ENCODE measurements at places on chromosomes 4 and X.

DNA sequence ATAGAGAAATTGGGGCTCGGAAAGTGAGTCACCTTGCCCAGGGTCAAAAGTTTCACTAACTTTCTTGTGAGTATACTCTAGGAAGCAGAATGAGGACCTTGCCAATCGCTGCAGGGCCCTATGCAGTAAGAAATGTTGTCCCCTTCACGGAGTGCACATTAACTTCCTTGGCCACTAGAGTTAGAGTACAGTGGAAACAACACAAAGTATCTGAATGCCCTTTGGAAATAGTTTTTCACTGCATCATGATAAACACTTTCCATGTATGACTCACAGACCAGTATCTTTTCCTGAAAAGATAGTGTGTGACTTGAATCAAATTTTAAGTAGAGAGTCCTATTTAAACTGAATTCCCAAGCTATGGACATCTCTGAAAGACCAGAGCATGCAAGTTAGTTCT lies 45.5 kb upstream of the STK26 start:
- no peak for DNase-seq

- no peak for DNase-seq
Observed at GRCh38 chr4:90317785-90318184, 190.6 kb downstream of the CCSER1 start.

DNA sequence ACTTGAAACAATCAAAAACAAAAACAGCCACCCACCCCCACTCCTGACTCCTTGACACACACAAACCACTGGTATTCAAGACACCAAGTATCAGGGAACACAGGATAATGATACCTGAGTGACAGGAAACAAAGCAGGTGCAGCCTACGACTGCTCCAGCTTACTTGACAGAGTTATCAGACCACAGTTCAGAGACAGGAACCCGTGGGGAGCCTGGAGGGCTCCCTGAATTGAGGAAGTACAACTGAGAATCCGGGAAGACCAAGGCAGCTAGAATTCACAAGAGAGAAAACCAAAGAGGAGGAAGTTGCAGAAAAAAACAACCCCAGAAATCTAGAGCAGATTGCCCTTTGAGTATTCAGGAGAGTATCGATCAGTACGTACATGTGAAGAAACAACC lies 20.5 kb downstream of the COMMD8 start:
- peak; percentile 68 for DNase-seq

- DNase-seq: peak; percentile 19
Observed at GRCh38 chr4:84907145-84907544, 59.3 kb downstream of the WDFY3 start.

DNA sequence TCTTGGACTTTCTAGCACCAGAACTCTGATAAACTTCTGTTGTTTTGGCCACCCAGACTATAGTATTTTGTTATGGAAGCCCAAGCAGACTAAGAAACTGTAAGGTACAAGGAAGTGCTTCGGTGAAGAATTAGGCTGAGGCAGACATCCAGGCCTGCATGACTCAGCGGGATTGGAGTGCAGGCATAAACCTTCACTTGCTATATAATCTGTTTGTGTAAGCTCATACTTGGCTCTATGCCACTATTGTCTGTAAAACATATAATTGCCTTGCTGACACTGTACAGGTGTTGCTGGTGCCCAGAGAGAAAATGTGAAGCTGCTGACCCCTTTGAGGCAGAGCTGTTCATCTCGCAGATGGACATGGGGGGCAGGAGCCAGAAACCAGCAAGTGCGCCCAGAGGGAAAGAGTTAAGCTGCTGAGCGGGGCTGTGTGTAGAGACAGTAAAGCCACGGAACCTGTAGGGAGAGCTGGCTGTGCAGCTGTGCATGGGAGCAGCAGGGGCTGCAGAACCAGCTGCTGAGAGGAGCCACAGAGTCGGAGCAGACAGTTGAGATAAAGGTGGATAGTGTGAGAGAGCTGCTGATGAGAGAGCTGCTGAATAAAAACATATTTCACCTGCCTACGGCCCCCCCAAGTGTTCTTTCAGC lies 96.2 kb downstream of the RBM46 start:
- no peak for DNase-seq

GRCh38 chr4:6095897-6096296 lies 77.7 kb upstream of the C4orf50 start:
- DNase-seq: no peak

DNA sequence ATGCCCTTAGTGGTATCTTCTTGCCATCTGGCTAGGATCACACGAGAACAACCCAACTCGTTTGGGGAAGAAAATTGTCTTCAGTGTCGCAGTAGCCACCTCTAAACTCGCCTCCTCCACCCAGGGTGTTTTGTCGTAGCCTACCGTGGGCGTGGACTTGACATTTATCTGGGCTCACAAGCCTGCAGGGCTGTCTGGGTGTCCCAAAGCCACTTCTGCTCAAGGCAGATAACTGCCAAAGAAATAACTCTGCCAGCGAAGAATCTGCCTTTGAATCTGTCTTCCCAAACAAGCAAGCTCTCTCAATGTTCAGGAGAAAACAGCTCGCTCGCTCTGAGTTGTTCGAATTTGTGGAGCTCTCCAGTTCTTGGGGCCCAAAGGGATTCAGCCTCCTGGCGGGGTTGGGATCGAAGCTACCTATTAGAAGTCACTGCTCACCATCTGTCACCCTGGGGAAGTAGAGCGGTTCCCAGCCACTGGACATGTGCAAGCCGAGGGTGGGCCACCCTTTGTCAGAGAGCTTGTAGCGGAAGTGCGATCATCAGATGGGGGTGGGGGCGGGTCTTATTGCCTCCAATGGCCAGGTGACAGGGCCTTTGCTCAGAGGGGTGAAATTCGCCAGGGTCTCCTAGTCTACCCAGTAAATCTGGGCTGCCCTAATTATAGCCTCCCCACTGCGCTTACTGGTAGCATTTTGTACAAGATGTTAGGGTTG lies 14.8 kb downstream of the BLOC1S4 start:
- DNase-seq: no peak

DNA sequence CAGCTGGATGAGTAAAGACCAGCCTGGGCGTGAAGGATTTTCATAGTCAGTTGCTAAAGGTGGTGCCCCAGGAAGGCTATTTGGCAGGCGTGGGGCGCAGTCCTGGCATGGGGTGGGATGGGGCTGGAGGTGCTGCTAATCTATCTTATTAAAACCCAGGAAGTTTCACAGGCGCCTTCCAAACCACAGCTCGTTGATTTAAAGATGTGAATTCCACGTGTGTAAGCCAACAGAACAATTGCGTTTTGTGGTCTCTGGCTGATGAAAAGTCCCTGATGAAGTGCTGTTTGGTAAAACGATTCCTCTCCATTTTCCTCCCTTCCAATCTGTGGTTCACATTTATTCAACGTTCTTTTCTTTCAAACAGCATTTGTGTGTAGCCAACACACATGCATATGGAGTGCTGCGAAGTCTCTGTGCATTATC lies 105.0 kb downstream of the TBL1X start:
- no peak for DNase-seq

DNA sequence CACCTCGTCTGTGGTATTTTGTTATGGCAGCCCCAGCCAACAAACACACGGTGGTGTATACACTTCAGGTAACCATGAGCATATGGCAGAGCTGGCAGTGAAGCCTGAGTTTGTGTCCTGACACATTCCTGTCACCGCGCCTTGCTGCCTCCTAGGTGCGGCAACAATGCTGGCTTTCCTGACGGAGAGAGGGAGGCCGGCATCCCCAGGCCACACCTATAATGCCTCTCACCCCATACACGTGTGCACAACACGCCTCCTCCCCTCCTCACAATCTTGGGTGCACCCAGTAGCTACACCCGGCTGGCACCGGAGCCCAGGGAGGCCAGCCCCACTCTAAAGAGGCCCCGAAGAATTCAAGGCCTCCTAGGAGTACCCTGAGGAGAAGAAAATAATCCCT lies 158.5 kb downstream of the NSUN7 start:
- no peak for DNase-seq

DNA sequence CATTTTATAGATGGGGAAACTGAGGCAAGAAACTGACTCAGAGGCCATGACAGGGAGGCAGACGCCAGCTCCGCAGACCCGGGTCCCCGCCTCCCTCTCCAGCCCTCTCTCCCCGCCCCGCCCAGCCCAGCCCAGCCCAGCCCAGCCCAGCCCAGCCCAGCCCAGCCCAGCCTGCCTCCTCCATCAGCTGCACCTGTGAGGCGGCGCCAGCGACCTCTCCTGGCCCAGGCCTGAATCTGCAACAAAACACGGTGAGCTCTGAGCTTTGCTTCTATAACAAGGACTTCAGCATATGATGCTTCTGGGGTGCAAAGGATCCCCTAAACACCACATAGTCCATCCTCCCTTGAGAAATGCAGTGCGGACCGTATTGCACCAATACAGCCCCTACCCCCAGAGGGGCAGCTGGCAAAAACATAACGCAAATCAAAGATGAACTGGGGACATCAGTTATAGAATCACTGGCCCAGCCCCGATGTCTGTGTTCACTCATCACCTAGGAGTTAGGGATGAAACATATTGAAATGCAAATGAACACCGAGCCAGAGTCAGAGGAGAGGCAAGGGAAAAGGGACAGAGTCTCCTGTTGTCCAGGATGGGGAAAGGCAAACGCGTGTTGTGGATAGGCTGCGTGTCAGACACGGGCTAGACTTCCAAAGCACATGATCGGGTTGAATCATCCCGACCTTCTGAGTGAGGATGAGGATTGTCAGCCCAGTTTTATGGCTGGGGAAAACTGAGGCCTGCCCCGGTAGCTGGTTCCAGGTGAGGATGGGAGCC lies 216.1 kb upstream of the PSAPL1 start:
- DNase-seq: peak; percentile 73

DNA sequence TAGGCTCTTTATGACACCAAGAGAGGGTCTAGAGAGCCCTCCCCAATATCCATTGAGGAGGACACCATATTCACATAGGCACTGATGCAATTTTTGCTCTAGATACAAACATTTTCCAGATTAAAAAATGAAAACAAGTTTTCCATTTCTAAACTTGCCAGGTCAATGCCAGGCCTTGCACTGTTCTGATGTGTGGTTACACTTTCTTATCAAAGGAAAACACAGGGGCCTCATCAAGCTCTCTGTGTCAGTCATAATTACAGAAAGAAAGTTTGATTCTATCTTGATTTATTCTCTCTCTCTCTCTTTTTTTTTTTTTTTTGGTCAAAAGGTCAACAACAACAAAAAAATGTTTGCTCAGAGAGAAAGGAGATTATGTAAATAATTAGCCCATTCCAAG lies 80.2 kb upstream of the ACSL4 start:
- no peak for DNase-seq

- no peak for DNase-seq
Observed at GRCh38 chr4:105329081-105329480, 144.8 kb downstream of the PPA2 start.

- no peak for DNase-seq
Observed at GRCh38 chr4:116529129-116529528, 556.2 kb downstream of the TRAM1L1 start.

DNA sequence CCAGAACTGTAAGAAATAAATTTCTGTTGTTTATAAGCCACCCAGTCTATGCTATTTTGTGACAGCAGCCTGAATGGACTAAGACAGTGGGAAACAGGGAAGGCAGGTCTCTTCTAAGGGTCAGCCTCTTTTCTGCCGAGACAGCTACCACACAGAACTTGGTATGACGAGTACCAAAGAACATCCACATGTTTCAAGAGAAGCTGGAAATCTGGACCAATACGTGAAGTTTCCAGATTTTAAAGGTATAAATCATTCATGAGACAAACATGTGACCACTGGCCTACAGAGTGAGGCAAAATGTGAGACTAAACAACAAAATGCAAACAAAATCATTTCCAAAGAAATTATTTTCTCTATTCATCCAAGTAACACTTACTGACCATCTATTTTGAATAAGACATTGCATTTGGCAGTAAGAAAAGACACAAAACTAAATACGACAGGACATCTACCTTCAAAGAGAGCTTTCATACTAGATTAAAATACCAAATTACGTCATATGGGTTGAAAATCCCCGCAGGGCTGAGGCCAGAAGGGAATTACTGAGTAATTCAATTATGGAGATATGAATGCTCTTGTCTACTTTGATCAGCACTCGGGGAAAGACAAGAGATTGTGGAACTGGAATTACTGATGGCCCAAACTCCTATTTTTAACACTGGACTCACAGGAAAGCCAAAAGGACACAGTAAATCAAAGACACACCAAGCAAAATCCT lies 7.2 kb downstream of the SCARB2 start:
- no peak for DNase-seq

- DNase-seq: no peak
Observed at GRCh38 chrX:147920161-147920666, 8.5 kb downstream of the FMR1 start.

DNA sequence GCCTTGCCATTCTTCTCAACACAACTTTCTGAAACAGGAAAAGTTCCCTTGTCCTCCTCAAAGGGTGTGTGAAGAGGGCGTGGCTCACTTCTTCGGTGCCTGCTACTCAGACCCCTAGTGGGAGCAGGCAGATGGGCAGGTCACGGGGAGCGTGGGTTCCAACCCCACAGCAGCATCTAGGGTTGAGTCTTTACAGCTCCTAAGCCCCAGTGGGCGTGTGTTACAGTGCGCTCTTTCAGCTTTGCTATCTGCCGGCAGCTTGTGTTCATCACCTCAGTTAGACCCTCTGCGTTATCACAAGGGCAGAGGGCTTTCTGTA lies 57.5 kb upstream of the KLF3 start:
- no peak for DNase-seq

DNA sequence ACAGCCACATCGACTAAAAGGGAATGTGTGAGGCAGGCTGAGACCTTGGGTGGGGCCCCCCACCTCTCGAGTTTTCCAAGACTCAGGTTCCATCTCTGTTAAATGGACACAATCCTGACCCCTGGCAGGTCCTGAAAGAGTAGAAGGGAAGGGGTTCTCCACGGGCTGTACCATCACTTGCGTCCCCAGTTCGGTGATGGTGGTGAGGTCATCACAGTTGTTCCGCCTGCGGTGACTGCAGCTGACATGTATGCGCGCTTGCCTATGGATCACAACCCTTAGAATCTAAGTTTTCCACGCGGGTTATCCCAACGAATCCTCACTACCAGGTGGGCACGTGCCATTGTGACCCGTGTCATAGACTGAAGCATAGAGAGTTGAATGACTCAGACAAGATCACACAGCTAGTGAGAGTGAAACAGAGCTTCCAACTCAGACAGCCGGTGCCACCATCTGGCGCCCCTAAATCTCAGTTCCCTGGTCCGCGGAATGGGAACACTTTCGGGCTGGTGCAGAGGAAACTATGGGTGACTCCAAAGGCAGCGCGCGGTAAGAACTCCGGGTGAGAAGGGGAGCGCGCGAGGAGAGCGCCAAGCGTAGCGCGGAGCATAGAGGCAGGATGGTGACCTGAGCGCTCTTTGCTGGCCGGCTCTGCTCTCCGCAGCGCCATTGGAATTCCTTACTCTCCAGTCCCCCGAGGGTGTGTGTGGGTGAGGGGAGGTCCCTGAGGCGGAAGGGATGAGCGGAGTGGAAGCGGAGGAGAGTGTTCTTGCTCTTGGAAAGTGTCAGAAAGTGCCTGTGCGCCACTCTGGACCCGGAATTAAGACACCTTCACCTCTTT lies 10.5 kb downstream of the MSX1 start:
- DNase-seq: no peak

All from CD14-positive monocyte (primary cell).